Stimulated activated CD8-positive, alpha-beta memory T cell treated with anti-CD3 and anti-CD28 coated beads, Interleukin-15, amount 100 ng/mL, for 48 hours (primary cell): ENCODE measurements at places on chromosomes 2 and 18.

GRCh38 chr2:200470230-200470629, 39.6 kb downstream of the KCTD18 start:
- DNase-seq, result no peak

DNA sequence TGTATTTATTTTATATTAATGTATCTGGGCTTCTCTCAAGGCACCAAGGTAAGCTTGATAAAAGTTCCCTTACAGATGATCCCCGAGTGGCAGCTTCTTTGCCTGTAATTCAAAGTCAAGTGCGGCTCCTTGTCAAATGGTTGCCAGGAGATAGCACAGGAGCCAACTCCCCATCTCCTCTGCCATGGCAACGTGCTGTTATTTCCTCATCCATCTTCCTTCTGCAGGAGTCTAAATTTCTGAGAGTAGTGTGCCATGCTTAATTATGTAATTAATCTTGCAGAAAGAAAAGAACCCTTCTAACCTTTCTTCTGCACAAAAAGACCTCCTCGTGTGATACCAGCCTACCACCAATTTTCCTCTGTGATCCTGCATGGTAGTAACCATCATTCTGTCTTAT, 46.2 kb upstream of the ACMSD start:
- no peak for DNase-seq

DNA sequence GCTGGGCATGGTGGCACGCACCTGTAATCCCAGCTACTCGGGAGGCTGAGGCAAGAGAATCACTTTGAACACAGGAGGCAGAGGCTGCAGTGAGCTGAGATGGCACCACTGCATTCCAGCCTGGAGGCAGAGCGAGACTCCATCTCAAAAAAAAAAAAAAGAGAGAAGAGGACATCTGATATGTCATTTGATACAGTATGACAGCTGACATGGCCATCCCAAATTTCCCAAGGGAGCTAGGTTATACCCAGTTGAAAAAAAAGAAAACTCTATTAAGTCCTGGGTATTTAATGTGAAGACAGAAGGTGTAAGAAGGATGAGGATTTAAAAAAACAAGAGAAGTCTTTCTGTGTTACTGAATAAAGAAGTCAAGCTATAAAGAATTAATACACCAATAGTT, 23.3 kb downstream of the CLASP1 start:
- DNase-seq, result no peak

DNA sequence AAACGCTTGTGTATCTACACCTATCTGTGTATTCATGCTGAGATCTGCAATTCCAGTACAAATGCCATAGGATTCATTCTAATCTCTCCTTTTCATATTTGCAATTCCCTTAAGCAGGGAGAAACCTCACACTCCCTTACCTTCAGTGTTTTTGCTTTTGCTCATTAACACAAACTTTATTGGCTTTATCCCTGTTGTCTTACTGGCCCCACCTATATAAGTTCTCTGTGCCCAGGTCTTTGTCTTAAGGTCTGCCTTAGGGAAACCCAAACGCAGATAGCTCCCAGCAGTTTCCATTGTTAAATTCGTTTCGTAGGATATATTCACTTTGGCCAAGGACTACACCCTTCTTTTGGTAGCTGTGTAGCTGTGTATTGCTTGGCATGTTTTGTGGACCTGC, 4.0 kb upstream of the SNORC start:
- no peak for DNase-seq

- DNase-seq, result no peak
These were observed 29.7 kb downstream of the TAF4B start for GRCh38 chr18:26255695-26256622.

GRCh38 chr2:112710956-112711750, 9.7 kb upstream of the NT5DC4 start:
- no peak for DNase-seq

DNA sequence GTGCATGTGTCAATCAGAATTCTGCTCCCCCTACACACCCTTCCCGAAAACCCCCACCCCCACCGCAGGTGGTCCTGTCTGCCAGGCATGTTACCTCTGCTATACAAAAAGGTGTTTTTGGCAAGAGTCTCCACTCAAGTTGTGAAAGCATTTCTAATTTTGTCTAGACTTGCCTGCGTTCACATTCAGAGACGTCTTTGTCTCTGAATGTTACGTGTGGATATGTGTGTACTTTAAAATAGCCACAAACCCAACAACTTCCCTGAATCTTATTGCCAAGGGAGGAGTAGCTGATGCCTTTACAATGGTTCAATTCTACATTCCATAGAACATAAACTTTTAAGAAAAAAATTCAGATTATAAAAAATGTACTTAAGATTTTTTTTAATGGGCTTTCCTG, 66.6 kb downstream of the ITGA4 start:
- no peak for DNase-seq

GRCh38 chr2:189609423-189609816, 28.8 kb upstream of the SLC40A1 start:
- DNase-seq, result no peak

DNA sequence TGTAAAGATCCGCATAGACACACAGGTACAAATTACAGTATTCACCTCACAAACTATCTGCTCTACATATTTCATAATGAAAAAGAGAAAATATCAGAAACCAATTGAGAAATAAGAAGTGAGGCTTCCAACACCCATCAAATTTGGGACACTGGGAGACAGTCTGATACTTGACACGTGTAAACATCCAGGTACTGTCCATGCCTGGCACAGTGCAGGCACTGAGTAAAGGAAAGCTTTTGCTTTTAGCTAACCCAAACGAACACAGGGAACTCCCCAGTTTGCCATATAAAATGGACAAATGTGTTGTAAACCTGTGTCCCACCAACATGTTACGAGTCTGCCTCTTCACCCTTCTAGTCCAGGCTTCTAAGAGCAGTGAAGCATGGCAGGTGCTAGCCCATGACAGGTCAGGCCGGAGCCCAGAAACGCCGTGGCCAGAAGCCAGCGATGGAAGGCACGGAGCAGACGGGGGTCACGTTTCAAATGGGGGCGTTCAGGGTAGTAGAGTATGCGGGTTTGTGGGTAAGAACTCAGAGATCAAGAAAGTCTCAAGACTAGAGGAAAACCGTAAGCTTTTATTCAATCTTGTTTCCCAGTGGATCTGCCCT, 27.0 kb downstream of the CDH2 start:
- DNase-seq, result no peak

DNA sequence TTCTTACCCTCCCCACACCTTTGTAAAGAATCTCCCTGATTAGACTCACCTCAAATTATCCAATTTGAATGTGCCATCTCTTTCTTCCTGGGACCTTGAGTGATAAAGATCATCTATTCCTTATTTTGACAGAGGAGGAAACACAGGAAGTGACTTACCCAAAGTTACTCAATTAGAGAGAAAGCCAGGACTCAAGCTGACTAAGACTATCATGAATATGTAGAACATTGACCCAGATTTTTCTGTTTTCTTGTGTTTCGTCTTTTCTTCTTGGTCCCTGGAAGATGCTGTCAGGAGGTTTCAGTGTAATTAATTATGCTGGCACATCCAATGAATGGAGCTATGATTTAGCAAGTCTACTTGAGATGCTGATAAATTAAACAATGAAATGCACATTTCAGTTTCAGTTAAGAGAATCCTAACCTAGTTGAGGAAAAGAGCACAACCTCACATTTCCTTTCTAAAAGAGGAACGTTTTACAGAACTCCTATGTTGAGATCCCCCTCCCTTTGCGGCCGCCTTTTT, 380.4 kb downstream of the CLIP4 start:
- no peak for DNase-seq

- no peak for DNase-seq
These were observed 47.7 kb downstream of the OSBPL6 start for GRCh38 chr2:178241844-178242551.

DNA sequence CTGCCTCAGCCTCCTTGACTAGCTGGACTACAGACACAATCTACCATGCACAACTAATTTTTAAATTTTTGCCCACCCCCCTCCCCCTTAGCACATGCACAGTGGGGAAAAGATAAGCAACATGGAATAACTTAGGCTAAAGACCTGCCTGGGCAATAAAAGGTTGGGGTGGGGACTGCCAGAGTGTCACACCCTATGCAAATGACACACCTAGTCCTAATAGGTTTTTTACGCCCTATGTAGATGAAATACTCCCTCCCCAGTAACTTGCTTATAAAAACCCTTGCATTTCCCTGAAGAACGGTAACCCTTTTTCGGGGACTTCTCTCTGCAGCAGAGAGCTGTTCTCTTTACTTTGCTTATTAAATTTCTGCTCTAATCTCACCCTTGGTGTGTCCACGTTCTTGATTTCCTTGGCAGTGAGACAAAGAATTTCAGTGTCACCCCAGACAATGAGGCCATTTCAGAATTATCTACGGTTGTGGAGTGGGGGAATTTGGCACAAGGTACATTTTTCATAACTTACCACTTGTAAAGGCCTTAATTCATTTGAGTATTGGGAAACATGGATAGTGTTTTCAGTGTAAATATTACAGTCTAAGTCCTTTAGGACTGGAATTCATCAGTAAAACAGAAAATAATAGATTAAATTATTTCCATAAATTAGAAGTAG, 109.2 kb downstream of the NOL4 start:
- no peak for DNase-seq

DNA sequence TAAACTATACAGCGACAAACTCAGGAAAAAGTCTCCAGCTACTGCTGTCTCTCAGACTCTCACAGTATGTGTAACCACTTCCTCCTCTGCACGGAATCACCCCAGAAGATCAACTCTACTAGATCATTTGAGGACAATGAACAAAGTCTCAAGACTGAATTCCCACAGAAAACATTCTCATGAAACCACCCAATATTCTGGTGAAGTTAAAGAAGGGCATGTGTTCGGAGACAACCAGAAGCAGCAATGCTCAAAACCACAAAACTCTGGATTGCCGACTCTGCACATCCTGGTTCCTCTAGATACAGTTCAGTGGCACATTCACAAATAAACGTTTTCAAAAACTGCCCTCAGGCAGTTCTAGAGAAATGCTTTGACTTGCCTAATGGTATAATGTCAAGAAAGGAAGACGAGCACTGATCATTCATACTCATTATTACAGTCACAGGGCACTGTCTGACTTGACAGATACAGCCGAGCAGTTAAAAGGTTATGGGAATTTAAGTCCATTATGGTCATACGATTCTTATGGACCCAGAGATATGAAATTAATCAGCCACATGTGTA, 91.9 kb upstream of the STK17B start:
- no peak for DNase-seq

- peak; percentile 93 for DNase-seq
These were observed at the start of gene FAHD2A for GRCh38 chr2:95402370-95403203. Gene FAHD2A, plus strand, starts transcription at chr2:95402708. Its CDS starts 2,851 bp downstream, at chr2:95405559.

GRCh38 chr2:10918661-10919409, 7.1 kb downstream of the KCNF1 start:
- DNase-seq, result no peak

DNA sequence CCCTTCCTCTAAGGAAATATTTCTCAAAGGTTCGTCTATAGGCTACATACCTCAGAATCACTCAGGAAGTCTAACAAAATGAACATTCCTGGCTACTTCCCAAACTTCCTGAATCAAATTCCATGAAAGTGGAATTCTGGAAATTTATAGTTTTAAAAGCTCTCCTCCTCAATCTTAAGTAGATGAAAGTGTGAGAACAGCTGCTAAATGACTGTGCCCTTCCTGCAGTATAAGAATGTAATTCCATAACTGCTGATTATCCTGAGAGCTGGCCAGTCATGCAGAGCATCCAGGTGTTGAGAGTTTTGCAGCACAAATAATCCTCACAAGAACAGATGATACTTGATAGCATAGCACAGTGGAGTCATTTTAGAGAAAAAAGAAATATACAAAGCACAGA, 265.0 kb downstream of the KCNJ3 start:
- DNase-seq, result no peak

GRCh38 chr2:219344751-219345430, 12.3 kb upstream of the RESP18 start:
- no peak for DNase-seq

DNA sequence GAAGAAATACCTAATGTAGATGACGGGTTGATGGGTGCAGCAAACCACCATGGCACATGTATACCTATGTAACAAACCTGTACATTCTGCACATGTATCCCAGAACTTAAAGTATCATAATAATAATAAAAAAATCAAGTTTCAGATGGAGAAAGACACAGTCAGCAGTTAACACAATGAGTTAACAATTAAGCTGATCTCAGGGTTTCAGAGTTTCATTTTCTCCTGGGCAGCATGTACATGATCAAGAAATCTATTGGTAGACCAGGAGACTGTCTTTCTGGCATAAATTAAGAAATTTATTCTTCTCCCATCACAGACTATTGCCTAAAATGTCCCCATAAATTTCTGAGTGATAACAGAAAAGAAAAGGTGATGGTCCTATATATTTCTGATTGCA, 155.3 kb downstream of the RAD51AP2 start:
- no peak for DNase-seq

- DNase-seq, result no peak
These were observed 205.7 kb downstream of the ALK start for GRCh38 chr2:29715655-29716054.

DNA sequence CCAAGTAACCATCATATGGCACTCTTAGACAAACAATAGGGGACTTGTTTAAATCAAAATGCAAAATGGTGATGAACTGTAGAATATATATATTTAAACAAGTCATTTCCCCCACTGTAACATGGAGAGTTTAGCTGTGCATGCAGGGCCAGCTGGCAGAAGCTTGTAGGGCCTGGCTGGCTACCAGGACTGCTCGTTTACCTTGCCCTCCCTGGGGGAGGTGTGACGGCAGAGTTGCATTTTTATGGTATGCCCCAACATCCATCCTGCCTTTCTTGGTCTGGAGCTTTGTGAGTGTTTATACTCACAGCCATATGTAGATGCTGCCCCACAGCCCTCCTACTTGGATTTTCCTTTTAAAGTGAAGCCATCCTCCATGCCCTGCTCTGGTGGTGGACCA, 101.7 kb upstream of the ZFP36L2 start:
- DNase-seq, result no peak

DNA sequence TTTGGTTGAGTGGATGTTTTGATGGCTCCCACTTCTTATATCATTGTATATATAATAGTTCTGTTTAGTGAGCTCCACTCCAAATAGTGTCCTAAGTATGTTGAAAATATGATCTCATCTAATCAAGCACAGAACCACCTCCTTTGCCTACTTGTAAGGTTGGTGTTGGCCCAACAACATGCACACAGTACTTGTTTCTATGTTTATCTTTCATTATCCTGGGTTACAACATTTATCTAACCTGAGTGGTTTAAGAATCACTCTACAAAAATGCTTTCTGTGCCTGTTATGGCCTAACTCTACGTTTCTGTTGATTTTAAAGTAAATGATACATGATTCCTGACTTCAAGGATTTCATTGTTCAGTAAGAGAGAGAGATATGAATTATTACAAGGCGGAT, 281.9 kb downstream of the FIGN start:
- no peak for DNase-seq

DNA sequence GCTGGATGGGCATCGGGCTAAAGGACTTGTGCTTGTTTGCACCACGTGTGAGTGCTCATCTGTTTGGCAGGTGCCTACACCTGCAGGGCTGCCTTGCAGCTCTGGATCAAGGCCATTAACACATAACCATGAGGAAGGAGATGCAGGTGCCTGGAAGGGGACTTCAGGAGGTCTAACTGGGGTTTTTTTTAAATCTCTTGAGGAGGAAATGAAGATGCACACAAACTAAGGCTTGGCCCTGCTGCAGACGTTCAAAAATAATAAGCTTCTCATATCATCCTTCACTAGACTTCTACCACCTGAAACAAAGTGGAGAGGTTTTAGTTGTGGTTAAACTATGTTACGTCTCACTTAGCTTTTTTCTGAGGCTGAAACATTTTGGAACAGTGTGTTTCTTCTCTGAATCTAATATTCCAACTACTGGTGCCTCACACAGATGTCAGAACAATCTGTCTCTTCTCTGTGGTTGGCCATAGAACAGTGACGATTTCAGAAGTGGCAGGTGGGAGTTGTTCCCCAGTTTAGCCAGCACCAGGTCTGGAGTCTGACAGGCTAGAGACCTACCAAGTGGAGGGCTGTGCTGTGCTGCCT, 36.5 kb downstream of the BCL2L11 start:
- no peak for DNase-seq
